A549 treated with ZK216348 at 1 μM for 4 hours (cell line): ENCODE measurements at places on chromosomes 5 and 9. TPM values are rescaled to one million over a fixed set of nuclear protein-coding genes. Genes with fewer than 3 reads are reported as not detected.

Gene FTMT
- total RNA-seq = not detected in 5 replicates

Gene CLK4
- total RNA-seq = 8.5 to 10.0 TPM (median 9.3 TPM) in 5 replicates

Gene CD72
- total RNA-seq = 0.11 to 0.41 TPM (median 0.18 TPM) in 4 of 5 replicates, not detected in the other

Gene NR4A3
- total RNA-seq = 1.5 to 3.0 TPM (median 2.3 TPM) in 5 replicates

Gene CEP72
- total RNA-seq = 6.5 to 12.4 TPM (median 10.8 TPM) in 5 replicates

Gene PKD2L2
- total RNA-seq = not detected in 5 replicates

Gene SPATA31E1
- not detected in 5 replicates for total RNA-seq

Gene TSSK1B
- not detected in 5 replicates for total RNA-seq

Gene OR1L4
- total RNA-seq = not detected in 5 replicates

Gene LHX6
- 0.57 to 1.3 TPM (median 1.2 TPM) in 5 replicates for total RNA-seq

Gene GLDC
- 13.6 to 14.5 TPM (median 14.1 TPM) in 5 replicates for total RNA-seq

Gene GFPT2
- 41.3 to 62.8 TPM (median 57.6 TPM) in 5 replicates for total RNA-seq

Gene ENTR1
- 64.7 to 79.8 TPM (median 73.9 TPM) in 5 replicates for total RNA-seq

Gene LCN12
- 0.41 to 2.0 TPM (median 1.0 TPM) in 5 replicates for total RNA-seq

Gene SLC34A1
- total RNA-seq = not detected in 5 replicates

Gene IRX1
- total RNA-seq = not detected in 5 replicates

Gene KIAA1191
- 63.5 to 87.1 TPM (median 76.1 TPM) in 5 replicates for total RNA-seq

Gene BASP1
- total RNA-seq = 220 to 349 TPM (median 293 TPM) in 5 replicates

Gene PDZD2
- total RNA-seq = 0.15 to 0.45 TPM (median 0.25 TPM) in 5 replicates

Gene SLC36A2
- total RNA-seq = not detected in 5 replicates

Gene IGFBPL1
- 2.1 to 3.6 TPM (median 2.4 TPM) in 5 replicates for total RNA-seq

Gene TMEM232
- 0.68 TPM in 1 of 5 replicates, not detected in the others for total RNA-seq
